ENCODE measurements at places on chromosomes 16 and 17. TPM values are rescaled to one million over a fixed set of nuclear protein-coding genes. Genes with fewer than 3 reads are reported as not detected.
A peak's percentile ranks its signal among the peaks of the same experiment; 100 is the strongest.

Gene CFAP97D1
- not detected for polyA plus RNA-seq

- DNase-seq, result peak; percentile 42
Measured at GRCh38 chr16:19382084-19382801, 35.4 kb upstream of the TMC5 start.

Gene ITGB4
- 7.9 TPM for polyA plus RNA-seq

DNA sequence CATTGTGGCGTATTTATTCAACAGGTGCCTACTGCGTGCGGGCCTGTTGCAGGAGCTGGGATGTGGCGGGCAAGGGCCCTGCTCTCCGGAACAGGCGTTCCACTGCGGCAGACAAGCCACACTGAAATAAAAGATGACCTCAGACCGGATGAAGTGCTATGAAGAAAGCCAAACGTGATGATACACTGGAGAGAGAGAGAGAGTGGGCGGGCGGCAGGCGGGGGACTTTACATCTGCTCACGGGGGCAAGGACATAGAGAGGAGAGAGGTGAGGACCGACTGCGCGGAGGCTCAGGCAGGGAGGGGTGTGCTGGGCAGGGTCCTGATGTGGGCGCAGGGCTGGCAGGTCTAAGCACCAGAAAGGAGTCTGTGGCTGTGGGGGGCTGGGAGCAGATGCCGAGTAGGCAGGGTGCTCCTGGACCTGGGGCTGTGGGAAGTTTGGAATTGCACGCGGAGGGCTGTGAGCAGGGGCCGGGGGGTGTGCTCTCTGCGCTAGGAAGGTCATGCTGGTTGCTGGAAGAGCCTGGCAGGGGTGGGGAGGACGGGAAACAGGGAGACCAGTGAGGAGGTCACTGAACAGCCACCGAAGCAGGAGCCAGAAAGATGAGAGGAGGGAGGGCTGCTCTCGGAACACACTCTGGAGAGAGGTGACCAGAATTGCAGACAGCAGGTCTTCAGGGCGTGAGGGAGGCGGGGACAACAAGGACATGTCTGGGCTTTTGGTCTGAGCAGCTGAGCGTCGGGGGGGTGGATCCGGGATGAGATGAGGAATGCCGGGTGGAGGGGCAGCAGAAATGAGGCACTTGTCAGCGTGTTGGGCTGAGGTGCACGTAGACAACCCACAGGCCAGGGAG lies 9.9 kb downstream of the MXRA7 start:
- DNase-seq, result peak; percentile 81

Gene TTLL6
- 0.50 TPM for polyA plus RNA-seq

All from left lung (tissue), 14 donors.